GM04504 (cell line): ENCODE measurements at places on chromosomes 3 and 15.

GRCh38 chr3:185744997-185745843, 79.6 kb downstream of the IGF2BP2 start:
- DNase-seq, result peak; percentile 68

GRCh38 chr3:54756330-54756731, 171.5 kb downstream of the LRTM1 start:
- DNase-seq, result peak; percentile 80

DNA sequence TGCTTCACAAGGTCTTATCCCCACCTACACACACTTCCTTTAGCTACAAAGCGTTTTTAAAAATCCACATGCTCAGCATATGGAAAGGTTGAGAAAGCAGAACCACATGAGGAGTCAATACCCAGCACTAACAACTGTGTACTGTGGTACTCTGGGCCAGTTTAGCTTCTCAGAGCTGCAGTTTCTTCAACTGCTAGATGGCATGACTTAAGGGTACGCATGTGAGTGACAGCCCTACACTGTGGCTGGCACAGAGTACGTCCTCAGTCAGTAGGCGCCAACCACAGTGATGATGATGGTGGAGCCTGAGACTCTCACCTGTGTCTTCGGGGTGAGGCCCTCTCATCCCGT, 17.4 kb downstream of the CCDC12 start:
- no peak for DNase-seq

GRCh38 chr3:133424937-133425869, 25.3 kb downstream of the BFSP2 start:
- no peak for DNase-seq
